ENCODE measurements at places on chromosomes 3 and 15.

GRCh38 chr3:147215660-147216059 is 190.7 kb downstream of the ZIC4 start:
- no peak for DNase-seq

GRCh38 chr15:43974852-43975251 is 148.1 kb downstream of the WDR76 start:
- DNase-seq: no peak

DNA sequence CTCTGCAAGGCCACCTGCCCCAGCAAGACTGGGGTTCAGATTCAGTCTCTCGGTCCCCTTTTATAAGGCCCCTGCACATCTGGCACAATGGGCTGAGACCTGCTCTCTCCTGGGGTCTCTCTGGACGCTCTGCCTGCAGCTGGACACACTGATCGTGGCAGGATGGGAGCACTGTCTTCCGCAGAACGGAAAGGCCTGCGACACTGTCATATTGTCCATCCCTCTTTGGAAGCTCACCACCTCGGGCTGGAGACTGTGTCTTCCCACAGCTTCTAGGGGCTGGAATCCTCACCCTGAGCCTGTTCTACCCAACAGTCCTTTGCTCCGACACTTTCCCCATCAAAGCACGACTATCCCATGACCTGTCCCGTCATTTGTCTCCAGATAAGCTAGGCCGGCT is 11.5 kb upstream of the IGDCC4 start:
- DNase-seq: no peak

DNA sequence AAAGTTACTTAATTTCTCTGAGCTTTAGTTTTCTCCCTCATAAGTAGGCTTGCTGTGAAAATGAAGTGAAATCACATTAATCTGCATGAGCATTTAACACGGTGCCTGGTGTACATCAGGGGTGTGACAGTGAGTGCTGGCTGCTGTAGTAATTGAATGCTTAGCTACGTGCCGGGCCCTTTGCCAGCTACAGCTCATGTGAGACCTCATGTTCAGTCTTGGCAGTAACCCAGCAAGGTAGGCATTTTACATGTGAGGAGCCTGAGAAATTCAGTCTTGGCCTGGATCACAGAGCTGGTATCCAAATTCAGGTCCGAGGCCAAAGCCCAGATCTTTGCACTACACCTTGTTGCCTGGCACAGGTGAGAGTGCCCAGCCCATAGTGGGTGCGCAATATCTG is 9.1 kb downstream of the GHRL start:
- DNase-seq: no peak

- no peak for DNase-seq
Observed at GRCh38 chr15:41493902-41494189, 172 bp downstream of the ITPKA start.

- DNase-seq: no peak
Observed at GRCh38 chr3:60046210-60046609, 996.4 kb upstream of the CFAP20DC start.

DNA sequence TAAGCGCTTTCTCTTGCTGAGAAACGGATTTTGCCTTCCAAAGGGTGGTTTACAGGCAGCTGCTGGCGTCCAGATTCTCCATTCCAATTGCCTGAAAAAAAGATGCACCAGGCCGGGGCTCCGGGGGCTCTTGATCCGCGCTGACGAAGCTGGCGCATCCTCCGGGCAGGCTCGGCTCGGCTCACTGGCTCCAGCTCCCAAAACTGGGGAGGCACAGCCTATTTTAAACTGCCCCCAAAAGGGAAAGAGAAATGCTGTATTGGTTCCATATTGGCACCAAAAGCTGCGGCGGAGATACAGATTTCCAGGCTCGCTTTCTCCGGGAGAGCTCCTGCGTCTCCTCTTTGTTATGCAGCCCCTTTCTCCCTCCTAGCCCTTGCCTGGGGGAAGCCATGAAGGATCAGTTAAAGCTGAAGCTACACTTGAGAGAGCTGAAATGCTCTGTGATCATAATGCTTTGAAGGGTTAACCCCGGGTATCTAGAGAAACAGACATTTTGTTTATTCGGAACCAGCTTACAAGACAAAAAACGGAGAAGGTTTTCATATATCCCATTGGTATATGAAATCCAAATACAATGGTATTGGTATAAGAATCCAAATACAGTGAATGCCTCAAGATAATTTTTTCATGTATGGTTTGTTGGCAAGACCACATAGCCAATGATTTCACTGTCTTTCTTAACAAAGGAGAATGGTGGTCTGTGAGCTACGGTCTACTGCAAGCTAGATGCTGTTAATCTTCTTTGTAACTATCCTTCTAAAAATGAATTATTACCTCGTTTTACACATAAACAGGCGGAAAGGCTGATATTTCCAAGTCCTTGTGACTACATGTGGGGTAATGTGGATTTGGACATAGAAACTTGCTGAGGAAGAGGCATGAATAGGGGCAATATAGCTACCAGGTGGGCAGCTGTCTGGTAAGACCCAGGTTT is 693 bp downstream of the CD200 start:
- peak; percentile 74 for DNase-seq

DNA sequence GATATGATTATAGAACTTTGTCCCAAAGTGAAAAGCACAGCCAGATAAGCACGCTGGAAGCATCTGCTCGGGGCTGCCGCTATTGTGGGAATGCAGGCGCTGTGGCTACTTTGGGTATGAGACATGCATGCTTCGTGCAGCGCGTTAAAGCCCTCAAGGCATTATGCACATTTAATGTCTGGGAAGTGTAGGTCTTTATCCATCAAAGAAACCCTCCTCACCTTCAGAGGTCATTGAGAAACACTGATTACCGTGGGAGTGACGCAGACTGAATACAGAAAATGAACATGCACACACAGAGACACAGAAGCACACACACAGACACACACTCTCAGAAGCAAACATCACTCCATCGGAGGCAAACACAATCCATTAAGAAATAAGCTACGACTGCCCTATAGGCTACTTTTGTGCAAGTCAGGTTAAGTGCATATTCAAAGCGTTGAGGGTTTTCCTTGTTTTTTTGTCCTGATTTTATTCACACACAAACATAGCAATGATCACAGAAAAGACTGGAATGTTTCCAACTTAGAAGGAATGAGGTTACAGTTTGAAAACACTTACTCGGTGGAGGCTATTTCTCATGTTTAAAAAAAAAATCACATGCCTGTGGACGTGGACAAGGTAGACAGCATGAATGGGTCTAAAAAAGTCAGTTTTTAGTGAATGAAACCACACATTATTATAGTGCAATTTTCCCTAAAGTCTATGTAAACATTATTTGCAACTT is 68.5 kb downstream of the PLCH1 start:
- DNase-seq: peak; percentile 51

DNA sequence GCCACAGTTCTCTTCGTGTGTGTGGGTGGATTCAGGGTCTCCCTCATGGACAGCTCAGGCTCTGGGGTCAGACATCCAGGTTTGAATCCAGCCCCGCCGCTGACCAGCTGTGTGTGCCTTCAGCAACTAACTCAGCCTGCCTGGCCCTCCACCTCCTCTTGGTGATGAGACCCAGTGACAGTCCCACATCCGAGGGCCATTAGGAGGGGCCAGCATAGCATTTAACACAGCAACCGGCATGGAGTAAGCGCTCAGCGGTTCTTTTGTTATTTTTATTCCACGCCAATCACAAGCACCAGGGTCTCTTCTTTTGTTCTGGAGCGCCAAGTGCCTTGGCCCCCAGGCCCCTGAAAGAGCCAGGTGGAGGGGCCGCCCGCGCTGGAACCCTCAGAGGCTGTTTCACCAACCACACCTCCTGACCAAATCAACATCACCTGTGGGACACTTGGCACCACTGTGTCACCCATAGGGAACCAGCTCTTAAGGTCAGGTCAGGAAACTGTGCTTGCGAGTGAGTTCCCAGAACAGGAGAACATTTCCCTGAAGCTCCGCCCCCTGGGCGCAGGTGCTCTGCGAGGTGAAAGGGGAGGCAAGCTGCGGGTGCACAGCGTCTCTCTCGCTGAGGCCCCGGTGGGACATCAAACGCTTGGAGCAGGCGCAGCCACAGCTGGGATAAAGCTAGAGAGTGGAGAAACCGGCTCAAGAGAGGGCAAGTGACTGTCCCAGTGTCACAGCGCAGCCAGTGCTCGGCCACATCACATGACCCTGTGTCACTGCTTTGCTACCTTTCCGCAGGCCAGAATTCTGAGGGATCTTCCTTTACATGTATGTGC is 311.3 kb downstream of the UACA start:
- no peak for DNase-seq

All from choroid plexus epithelial cell (primary cell).